Activated naive CD4-positive, alpha-beta T cell (primary cell): ENCODE measurements at places on chromosomes 6 and 20.

- DNase-seq, result no peak
Observed at GRCh38 chr6:4491501-4492260, 284.5 kb upstream of the CDYL start.

GRCh38 chr20:40630099-40630498 lies 58.9 kb downstream of the MAFB start:
- no peak for DNase-seq

- no peak for DNase-seq
Observed at GRCh38 chr20:19918965-19919329, 98.2 kb upstream of the NAA20 start.

DNA sequence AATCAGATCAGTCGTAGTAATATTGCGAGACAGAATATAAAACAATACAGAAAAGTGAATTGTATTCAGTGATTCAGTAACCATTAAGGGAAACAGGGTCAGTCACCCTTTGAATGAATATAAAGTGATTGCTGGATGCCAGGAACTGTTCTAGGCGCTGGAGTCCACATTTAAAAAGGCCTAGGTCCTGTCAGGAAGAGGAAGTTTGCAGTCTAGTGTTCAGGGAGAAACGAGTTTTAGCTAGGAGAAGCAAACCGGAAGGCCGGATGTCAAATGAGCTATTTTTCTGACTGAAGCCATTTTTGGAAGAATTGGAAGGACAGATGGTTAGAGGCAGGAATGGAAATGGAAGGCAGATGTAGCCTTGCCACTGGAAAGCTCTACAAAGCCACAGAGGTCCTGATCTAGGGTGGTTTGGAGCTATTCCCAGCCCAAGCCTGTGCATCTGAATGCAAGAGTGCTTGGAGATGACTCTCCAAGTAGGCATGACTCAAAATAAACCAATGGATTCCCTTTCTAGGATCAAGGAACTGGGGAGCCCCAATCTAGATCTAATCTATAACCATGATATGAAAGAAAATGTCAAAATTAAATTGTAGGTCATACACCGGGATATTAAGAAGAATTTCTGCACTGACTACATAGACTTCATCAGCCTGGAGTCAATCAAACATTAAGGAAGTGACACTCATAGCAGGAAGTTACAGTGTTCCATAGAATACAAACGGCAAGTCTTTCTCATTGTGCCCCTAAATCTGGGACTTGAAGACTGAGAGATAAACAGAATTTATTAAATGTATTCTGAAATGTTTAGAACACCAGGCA lies 36.8 kb upstream of the CDKAL1 start:
- DNase-seq, result no peak

GRCh38 chr6:120320481-120321162 lies 971.1 kb upstream of the MAN1A1 start:
- no peak for DNase-seq

DNA sequence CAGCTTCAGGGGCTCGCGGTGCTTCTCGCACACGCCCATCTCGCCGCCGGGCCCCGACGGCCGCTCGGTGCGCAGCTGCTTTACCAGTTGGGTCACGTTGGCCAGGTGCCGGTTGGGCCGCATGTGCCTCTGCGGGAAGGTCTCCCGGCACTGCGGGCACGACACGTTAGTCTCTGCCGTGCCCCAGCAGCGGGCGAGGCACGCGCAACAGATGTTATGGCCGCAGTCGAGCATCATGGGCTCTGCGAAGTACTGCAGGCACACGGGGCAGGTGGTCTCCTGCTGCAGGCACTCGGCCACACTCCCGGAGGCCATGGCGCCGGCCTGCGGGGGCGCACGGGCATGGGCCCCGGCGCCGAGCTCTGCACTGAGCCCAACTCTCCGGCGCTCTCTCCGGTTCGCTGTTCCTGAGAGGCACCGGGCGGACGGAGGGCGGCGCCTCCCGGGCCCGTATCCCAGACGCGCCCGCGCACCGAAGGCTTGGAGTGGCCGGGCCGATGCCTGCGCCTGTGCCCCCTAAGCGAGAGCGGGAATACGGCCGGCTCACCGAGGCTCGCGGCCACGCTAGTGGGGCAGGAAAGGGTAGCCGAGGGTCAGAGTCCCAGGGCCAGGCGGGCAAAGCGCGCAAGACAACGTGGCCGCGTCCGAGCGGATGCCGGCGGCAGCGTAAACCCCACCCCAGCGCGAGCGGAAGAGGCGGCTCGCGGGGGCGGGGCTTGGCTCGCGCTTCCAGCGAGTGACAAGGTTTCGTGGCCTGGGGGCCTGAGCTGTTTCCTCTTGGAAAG lies at the start of gene TRIM27:
Gene TRIM27 (minus strand): TSS at position 668 of the 785 bp plus-strand sequence. CDS start 353 bp downstream, at position 315.
- DNase-seq, result peak; percentile 73

GRCh38 chr6:159577564-159577963 lies 115.5 kb downstream of the SOD2 start:
- no peak for DNase-seq

DNA sequence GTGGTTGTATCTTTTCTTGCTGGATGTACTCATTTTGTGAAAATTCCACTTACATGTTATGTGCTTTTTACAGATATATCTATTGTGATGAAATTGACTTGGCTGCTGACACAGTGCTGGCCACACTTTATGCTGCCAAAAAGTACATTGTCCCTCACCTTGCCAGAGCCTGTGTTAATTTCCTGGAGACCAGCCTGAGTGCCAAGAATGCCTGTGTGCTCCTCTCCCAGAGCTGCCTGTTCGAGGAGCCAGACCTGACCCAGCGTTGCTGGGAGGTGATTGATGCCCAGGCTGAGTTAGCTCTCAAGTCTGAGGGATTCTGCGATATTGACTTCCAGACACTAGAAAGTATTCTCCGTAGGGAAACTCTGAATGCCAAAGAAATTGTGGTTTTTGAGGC lies 4.9 kb downstream of the BTBD3 start:
- DNase-seq, result no peak

DNA sequence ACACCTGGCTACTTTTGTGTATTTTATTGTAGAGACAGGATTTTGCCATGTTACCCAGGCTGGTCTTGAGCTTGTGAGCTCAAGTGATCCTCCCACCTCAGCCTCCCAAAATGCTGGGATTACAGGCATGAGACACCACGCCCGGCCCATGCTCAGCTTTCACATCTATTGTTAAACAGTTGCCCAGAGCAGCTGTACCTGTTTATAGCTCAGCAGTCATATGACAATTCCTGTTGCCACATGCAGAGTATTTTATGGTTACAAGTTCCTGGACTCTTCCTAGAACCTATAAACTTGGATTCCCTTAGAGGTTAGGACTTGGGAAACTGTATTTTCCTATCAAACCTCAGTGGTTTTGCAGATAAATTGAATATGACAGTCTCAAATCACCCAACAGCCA lies 188.3 kb upstream of the KCNG1 start:
- DNase-seq, result no peak

- no peak for DNase-seq
Observed at GRCh38 chr20:37630993-37631392, 62.8 kb upstream of the CTNNBL1 start.

DNA sequence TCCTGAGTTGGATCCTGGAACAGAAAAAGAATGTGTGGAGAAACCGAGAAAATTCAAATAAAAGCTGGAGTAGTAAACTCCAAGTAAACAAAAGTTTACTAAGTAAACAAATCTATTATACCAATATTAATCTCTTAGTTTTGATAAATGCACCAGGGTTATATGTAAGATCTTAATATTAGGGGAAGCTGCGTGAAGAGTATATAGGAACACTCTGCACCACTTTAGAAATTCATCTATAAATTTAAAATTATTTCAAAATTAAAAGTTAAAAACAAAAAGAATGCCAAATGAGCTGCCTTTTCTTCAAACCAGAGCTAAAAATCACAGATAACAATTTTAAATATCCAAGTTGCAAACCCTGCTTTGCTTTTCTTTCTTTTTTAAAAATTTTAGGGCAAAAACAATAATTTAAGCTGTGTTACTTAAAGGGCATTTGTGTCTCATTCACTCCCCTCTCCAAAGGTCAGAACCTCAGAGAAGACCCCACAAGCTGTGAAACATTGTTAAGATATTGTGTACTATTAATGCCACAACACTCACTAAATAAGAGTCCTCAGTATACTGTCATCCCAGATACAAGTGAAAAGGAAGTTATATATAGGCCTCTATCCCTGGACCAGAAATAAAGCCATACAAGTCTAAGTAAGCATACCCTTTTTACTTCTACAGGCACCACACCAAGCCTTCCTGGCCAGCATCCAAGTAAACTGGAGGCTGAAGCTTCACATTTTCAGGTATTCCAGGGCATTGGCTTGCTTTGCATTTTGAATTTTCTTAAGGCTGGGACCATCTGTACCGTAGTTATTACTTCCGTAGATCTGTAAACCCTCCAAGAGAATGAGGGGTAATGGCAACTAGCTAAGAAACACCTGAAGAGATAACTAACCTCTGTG lies 7.0 kb downstream of the DNAAF9 start:
- no peak for DNase-seq

DNA sequence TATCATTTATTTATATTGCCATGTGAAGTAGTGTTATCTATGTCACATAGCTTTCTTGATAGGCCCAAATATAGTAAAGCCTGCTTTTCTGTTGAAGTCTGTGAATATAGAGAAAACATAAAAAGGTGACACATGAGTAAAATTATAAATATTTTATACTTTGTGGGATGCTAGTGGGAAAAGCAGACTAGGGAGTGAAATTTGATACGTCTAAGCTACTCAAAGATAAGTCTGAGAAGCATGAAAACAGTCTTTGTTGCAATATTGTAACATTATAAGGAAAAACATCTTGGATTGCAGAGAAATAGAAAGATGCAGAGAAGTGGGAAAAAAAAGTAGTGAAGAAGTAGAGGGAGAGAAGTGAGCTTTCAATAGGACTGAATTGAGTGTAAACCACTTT lies 75.4 kb downstream of the ZNF292 start:
- no peak for DNase-seq

DNA sequence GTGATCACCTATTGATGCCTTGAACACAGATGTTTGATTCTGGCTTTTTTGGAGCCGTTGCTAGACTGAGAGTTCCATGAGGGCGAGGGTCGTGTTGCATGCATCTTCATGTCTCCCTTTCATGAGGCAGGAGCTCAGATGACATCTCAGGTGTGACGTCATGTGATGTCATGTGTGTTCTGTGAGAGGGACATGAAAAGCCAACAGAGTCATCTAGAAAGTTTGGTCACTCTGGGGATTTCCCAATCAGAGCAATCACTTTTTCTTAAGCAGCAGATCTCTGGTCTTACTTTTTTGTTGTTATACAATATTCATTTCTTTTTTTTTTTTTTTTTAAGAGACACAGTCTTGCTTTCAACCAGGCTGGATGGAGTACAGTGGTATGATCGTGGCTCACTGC lies 411.8 kb downstream of the PREX1 start:
- DNase-seq, result no peak

- DNase-seq, result no peak
Observed at GRCh38 chr20:47998736-47999135, 213.5 kb upstream of the SULF2 start.

GRCh38 chr20:32521780-32522525 lies 63.2 kb downstream of the NOL4L start:
- DNase-seq, result peak; percentile 57

DNA sequence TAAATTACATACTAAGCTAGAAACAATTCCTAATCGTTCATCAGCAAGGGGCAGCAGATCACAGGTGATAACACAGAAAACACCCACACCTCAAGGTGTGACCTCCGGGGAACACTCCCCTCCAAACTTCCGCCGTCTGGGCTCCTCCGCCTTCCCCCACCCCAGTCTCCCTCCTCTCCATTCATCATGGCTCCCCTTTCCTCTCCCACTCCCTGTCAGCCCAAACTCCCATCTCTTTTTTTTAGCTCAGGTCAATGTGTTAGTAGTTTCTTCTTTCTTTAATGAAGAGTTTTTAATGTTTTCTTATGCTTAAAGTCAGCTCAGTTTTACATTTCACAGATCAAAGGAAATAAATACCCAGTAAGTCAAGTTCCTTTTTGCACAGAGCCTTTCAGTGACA lies 20.7 kb downstream of the CNKSR3 start:
- DNase-seq, result no peak

DNA sequence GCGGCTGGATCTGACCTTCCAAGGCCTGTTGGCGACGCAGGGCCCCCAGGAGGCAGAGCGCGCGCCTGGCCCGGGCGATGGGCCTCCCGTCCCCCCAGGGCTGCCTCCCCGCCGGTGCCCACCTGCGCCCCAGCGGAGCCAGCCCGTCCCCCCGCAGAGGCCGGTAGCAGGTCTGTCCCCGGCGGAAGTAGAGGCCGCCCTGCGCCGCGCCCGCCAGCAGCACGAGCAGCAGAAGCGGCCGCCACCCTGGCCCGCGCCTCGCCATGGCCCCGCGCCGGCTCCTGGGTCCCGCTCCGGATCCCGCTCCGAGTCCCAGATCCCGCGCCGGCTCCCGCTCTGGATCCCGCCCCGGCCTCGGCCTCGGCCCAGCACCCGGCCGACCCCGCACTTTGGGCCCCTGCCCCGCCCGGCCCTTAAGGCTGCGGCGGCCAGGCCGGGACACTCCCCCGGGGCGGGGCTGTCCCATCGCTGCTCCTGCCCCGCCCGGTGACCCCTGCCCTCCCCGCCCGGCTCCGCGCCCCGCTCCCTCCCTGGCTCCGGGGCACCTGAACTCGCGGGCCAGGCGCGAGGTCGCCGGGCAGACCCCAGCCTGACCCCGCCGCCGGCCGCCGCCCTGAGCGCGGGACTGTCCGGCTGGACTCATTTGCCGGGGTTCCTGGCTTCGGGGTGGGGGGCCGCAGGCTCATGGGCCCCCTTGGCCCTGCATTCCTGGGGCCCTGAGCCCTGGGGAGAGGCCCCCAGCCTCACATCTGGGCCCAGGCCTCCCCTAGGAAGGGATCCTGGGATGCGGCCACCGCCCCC lies at the start of gene CTSZ:
Gene CTSZ (minus strand): TSS at position 391 of the 801 bp plus-strand sequence. CDS start 126 bp downstream, at position 265.
- no peak for DNase-seq

GRCh38 chr20:34448517-34448916 lies 67.7 kb upstream of the DYNLRB1 start:
- DNase-seq, result no peak

DNA sequence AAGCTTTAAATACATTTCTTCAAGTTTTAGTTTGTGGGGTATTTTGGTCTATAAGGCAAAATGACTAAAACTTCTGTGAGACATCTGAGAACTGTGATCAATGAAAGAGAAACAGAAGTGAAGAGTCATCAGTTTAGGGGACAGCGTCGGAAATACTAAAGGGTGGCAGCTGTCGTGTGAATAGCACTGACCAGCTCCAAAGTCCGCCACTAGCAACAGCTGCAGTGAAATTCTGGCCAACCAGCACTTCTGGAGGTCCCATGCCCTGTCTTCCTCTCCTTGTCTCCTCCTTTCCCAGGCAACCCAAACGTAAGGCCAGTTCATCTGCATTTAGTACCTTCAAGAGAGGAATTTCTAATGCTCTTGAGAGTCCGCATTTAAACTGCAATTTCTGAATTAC lies 87.5 kb downstream of the DACT2 start:
- DNase-seq, result no peak

GRCh38 chr6:45543298-45544235 lies 165.8 kb upstream of the SUPT3H start:
- DNase-seq, result no peak

GRCh38 chr20:24994470-24995368 lies 2.2 kb upstream of the APMAP start:
- peak; percentile 64 for DNase-seq

GRCh38 chr6:130116273-130116672 lies 97.9 kb downstream of the L3MBTL3 start:
- DNase-seq, result no peak

DNA sequence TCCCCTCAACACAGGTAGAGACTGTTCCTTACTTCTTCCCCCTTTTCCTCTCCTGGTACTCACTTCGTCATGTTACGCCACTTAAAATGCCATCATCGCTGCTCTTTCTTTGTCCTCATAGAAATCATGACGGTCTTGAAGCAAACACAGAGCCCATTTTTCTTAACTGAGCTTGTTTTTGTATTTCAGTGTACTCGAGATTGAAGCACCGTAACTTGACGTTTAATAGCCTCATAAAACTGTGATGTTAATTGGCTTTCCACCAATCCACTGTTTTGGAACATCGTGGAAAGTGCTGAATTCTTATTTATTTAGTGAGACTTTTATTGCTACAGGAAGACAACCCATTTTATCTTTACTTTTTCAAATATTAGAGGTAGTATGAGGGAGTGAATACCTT lies 38.7 kb downstream of the DUSP22 start:
- DNase-seq, result no peak
